ENCODE measurements at places on chromosomes 16 and 17.

GRCh38 chr16:13883881-13884280 is 36.1 kb upstream of the ERCC4 start:
- no peak for DNase-seq

DNA sequence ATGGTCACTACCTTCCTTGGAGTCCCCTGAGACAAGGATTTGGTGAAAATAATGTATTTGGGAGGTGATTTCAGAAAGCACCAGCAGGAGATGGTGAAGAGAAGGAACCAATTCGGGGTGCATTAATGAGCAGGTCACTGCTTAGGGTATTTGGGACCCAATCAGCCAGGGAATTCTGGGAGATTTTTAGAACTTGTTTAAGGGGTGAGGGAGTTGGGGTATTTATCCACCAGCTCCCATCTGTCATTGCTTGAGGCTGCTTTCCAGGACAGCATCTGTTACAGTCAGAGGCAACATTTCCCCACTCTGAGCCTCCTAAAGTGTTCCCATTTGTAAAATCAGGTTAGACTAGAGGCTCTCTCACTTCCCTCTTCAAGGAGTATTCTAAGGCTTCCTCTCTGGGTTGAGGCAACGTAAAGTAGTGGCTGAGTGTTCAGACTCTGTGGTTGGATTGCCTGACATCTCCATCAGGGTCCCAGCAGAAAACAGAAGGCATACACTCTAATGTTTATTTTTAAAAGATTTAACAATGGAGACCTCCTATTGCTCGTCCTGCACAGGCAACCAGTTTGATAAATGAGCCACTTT is 60.9 kb downstream of the CLEC19A start:
- no peak for DNase-seq

- DNase-seq = peak; percentile 58
These were observed 2.3 kb downstream of the DLG4 start for GRCh38 chr17:7217113-7217987.

GRCh38 chr17:46141645-46142044 is 51.6 kb downstream of the KANSL1 start:
- DNase-seq = no peak

- DNase-seq = peak; percentile 17
These were observed 192.9 kb upstream of the C17orf78 start for GRCh38 chr17:37182786-37183465.

DNA sequence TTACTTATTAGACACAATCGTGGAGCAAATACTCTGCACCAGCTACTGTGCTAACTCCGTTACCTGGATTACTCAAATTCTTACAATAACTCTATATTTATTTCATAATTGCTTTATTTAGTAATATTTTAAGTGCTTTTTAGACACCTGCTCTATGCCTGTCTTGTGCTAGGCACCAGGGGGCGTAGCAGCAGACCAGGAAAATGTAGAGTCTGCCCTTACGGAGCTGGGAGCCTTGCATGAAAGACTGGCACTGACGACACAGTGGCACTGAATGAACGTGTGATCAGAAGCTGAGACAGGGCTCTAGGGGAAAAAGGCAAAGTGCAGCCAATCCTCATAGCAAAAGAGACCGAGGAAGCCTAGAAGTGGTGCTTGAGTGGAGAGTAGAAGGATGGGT is 486.5 kb downstream of the CDH13 start:
- peak; percentile 54 for DNase-seq

- DNase-seq = no peak
These were observed 127.9 kb upstream of the MON1B start for GRCh38 chr16:77062878-77063675.

- DNase-seq = peak; percentile 91
These were observed 4.3 kb downstream of the THOC6 start for GRCh38 chr16:3027983-3028715.

- peak; percentile 90 for DNase-seq
These were observed 2.4 kb downstream of the SERPINF1 start for GRCh38 chr17:1764284-1764683.

DNA sequence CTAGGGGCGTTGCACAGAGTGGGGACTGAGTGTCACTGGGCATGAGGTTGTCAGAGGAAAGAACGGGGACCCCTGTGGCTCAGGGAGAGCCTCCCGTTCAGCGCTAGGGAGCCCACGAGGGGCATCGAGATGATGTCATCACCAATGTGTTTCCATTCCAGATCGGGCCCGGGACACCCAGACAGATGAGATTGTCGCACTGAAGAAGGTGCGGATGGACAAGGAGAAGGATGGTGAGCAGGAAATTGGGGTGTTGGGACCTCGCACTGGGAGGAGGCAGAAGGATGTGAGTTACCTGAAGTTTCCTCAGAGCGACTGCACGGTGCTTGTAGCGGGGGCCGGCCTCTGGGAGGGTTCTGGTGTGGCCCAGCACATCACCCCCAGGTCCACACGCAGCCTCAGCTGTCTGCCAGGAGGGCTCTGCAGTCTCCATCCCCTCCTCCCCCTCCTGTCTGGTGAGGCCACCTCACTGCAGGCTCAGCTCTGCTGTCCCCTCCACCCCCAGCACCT is 4.0 kb downstream of the CDK10 start:
- no peak for DNase-seq

- no peak for DNase-seq
These were observed 17.2 kb upstream of the RBFOX3 start for GRCh38 chr17:79627766-79628690.

DNA sequence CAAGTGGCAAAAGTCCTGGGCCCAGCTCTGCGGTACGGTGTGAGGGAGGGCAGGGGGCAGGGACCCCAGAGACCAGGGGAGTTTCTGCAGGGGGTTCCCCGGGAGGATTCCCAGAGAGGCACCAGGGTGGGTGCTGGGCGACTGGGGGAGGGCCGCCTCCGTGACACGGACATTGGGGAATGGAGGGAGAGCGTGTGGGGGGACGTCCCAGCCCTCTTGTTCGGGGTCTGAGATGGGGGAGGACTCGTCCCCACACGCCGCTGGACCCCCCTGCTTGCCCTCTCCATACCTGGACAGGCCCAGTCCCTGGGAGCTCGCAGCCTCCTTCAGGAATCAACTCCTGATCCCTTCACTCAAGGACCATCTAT is 26.3 kb upstream of the C1QTNF8 start:
- no peak for DNase-seq

DNA sequence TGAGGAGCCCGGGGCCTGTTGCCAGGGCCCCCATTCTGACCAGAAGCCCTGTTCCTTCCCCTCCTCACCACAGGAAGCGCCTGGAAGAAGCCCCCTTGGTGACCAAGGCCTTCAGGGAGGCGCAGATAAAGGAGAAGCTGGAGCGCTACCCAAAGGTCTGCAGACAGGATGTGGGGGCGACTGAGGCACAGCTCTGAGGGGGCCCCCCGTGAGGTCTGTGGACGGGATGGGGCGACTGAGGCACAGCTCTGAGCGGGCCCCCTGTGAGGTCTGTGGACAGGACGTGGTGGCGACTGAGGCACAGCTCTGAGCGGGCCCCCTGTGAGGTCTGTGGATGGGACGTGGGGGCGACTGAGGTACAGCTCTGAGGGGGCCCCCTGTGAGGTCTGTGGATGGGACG is 13.3 kb downstream of the CENPX start:
- DNase-seq = no peak

DNA sequence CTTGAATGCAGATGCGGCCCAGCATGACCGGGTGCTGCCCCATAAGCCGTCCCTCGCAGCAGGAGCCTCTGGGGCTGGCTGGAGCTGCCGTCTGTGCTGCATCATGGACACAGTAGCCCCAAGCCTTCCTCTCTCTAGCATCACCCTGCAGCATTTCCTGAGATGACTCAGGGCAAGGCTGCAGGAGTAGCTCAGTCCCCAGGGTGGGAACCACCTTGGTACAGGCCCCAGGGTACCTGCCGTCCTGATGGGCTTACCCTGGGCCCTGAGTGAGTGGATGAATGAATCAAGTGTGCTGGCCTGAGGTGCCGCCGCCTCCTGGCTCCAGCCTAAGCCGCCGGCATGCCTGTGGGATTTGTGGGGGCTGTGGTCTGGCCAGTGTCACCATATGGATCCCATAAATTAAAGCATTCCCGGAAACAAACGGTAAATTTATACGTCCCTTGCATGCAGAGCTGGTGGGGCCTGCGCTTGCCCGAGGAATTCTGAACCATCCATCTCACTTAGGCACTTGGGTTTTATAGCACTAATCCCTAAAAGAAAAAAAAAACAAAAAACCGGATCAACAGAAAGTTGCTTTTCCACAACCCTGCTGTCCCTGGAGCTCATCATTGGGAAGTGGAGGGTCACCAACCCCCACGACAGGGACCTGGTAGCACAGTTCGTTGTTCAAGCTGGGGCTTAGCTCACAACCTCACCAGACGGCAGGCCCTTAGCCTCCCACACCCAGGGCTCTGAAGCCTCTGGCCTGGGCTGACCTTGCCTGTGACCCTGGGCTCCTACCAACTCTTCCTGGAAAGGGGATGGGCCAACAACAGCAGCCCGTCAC is 242.6 kb upstream of the CIBAR2 start:
- DNase-seq = peak; percentile 71

DNA sequence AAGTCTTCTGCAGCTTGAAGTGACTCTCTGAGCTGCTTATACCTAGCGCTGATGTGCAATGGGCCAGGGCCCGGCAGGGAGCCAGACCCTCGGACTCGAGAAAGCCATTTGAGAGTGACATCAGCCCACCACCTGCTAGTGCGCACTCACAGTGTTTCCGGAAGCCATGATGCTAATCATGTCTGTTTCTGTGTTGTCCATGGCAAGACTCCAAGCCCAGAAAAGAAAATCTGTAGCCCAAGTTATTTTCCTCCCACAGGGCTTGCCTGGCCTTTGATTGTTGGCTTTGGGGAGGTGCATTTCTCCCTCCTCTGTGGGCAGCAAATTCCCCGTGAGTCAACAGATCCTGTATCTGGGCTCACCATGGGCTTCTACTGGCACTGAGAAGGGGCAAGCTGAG is 1.8 kb upstream of the CDRT4 start:
- DNase-seq = no peak

- no peak for DNase-seq
These were observed 519.3 kb downstream of the HAPSTR1 start for GRCh38 chr16:9610727-9611126.

GRCh38 chr17:16286009-16286946 is 67.0 kb downstream of the CENPV start:
- DNase-seq = peak; percentile 85

DNA sequence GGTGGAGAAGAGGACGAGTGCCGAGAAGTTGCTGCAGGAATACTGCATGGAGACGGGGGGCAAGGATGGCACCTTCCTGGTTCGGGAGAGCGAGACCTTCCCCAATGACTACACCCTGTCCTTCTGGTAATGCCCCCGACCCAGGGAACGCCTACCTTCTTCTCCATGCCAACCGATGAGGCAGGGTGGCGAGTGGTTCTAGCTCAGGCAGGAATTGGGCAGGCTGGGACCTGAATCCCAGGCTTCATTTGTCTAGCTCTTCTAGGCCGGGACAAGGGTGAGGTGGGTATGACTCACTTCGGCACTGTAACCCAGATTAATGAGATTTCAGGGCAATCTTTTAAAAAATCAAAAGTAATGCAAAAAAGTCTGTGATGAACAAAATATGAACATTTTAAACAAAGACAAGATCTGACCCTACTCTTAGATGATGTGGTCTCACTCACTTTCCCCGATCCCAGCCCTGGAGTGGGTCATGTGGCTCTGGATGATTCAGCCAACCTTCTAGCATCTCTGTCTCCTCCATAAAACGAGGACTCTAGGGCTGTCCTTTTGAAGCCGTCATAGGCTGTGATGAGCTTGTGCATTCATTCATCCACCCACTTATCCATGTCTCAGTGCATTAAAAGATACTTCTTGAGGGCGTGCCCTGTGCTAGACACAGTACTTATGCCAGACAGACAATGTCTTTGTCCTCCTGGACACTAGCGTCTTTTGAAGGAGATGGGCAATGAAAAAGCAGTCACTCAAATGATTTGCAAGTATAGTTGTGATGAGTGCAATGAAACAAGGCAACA is 102.6 kb downstream of the SDR42E1 start:
- DNase-seq = peak; percentile 97

- no peak for DNase-seq
These were observed 209.3 kb downstream of the MSI2 start for GRCh38 chr17:57465610-57466009.

GRCh38 chr17:63042256-63042812 is 76.3 kb downstream of the TANC2 start:
- no peak for DNase-seq

DNA sequence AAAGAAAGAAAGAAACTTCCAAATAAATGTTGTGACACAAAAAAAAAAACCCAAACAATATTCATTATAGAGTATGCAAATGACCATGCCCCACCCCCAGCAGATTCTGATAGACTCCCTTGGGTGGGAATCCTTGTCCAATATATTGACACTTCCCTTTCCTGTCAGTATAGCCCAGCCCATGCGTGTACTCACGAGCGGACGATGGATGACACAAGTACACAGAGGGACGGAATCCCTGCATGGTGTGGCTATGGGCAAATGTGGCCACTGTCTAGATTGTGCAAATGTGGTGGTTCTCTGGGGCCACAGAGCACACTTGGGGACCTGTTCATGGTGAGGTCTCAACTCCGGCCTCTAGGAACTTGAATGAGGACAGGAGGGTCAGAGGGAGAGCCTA is 3.1 kb downstream of the RAB37 start:
- DNase-seq = no peak

- DNase-seq = no peak
These were observed 3.3 kb downstream of the TRPV2 start for GRCh38 chr17:16418685-16419068.

DNA sequence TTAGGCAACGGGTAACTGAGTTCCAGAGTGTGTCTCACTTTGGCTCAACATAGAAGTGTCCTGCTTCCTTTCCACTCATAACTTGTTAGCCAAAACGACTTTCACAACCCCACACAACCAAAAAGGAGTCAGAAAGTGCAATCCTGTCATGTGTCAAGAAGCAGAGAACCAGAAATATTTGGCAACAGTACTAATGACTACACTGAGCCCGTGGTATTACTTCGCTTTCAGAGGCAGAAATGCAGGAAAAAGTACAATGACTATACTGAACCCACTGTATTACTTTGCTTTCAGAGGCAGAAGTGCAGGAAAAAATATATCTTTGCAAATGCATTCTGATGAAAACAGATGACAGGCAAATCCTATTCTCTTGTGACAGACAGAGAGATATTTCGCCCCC is 484.6 kb downstream of the KIF2B start:
- DNase-seq = peak; percentile 36

GRCh38 chr16:53355064-53355463 is 79.2 kb upstream of the RBL2 start:
- DNase-seq = no peak

- no peak for DNase-seq
These were observed 47.2 kb downstream of the GPRC5B start for GRCh38 chr16:19837331-19837980.

DNA sequence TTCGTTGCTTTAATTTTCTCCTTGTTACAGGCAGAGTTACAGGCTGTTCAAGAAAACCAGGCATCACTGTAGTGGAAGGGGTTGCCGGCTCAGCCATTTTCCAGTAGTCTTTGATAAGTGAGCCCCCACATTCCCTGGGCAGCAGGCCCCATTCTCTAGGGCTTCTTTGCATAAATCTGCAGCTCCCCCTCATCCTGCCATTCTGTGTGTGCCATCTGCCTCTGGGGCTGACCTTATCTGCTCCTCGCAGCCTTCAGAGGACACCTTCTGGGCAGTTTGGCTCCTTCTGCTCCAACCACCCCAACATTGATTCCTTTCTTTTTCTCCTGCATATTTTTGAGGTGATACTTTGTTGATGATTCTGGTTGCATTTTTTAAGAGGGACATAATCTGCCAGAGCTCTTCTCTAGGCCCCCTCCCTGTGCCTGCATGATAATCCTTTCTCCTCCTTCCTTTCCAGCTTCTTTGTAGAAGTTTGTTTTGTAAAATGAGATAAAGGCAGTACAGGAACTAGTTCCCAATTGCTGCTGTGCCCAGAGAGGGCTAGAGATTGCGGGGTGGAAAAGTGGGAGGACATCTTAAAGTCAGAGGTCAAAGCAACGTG is 17.1 kb downstream of the RND2 start:
- no peak for DNase-seq
